Thyroid gland (tissue), 4 donors: ENCODE measurements at places on chromosomes 5 and 9. TPM values are rescaled to one million over a fixed set of nuclear protein-coding genes. Genes with fewer than 3 reads are reported as not detected.

The ADAMTS19 gene
- total RNA-seq = not detected

The CLK4 gene
- total RNA-seq = 91.2 TPM

The KIF12 gene
- 56.0 TPM for total RNA-seq

DNA sequence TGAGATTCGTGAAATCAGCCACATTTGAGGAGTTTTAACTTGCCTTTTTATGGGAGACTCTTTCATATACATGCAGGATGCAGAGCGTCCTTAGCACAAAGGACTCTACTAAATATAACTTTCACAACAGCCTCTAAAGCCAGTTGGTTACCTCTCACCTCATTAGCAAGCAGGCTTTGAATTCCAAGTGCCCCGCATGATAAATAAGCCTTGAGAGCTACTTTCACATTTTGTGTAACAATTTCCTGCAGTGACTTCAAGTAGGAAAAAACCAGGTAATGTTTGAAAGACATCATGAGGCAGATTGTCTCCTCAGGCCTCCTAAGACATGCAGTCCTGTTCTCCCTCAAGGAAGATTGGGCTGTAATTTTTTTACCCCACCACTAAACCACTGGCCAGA, 50.5 kb downstream of the RALGPS1 start:
- no peak for DNase-seq

DNA sequence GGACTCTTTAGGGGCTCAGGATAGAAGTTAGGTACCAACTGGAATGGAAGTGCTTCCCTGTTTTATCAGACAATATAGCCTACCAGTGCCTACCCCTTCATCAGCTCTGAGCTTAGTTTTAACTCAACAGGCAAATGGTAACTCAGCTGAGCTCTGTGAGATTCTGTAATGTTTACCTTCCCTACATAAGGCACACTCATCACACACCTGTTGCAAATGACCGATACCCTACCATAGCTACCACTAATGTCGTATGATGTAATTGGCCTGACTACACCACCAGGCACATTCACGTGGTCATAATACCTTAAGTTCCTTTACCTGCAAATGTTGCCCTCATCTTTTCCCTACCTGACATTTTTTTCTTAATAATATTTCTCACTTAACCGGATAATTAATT, 254.8 kb downstream of the ADGRV1 start:
- DNase-seq = no peak

DNA sequence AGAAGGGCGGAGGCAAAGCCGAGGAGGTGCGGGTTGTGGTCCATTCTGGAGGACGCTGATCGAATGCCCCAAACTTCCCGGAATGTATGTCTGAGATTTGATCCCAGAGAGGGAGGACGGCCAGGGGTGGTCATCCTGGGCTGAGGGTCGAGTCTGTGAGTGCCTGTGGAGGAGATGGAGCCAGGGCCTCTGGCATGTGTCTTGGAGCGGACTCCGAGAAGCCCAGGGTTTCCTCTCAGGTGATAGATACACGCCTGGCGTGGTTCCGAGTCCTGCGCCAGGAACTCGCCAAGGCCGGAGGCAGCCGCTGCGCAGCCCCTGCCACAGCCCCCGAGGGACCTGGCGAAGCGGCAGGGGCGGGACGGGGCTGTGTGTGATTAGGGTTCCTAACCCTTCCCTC, 363 bp downstream of the ZNF454 start:
- DNase-seq = peak; percentile 35

- DNase-seq = no peak
Observed at GRCh38 chr5:52269401-52269800, 518.3 kb upstream of the ITGA1 start.
